Thymus (tissue), 14 donors: ENCODE measurements at places on chromosomes 1 and 21. TPM values are rescaled to one million over a fixed set of nuclear protein-coding genes. Genes with fewer than 3 reads are reported as not detected.

DNA sequence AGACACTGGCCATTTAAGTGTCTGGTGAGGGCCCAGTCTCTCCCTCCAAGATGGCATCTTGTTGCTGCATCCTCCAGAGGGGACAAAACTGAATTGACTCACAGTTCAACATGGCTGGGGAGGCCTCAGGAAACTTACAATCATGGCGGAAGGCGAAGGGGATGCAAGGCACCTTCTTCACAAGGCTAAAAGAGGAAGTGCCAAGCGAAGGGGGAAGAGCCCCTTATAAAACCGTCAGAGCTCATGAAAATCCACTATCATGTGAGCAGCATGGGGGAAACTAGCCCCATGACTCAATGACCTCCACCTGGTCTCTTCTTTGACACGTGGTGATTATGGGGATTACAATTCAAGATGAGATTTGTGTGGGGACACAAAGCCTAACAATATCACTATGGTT lies 280.1 kb downstream of the HHAT start:
- no peak for DNase-seq
- no peaks in the 10 kb centered on the region for H3K36me3 ChIP-seq
- H3K4me3 ChIP-seq: no peak overlapping the region
- no peaks in the 10 kb centered on the region for H3K4me1 ChIP-seq

DNA sequence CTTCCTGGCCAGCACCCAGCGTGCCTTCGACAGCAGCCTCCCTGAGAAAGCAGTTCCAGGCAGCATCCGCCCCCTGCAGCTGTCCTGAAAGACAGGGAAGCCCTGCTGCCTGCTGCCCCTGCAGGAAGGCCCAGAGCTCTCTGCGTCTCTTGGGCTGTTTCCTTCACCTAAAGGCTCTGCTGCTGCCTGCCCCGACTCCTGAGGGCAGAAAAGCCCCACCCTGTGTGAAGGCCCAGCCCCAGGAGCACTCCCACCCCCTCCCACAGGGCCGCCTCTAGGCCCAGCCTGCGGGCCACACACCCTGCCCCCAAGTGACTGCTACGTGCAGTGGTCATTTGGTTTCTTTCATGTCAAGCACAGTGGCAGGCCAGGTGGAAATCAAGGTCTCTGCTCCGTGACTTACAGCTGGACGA lies 12.4 kb downstream of the RIPK4 start:
- no peak overlapping the region for H3K4me3 ChIP-seq
- H3K36me3 ChIP-seq: peaks cover 56% of the 10 kb centered on the region
- peaks cover 86% of the 10 kb centered on the region for H3K4me1 ChIP-seq
- DNase-seq: no peak
- no peak overlapping the region for H3K27ac ChIP-seq
- H3K27me3 ChIP-seq: no peaks in the 10 kb centered on the region

DNA sequence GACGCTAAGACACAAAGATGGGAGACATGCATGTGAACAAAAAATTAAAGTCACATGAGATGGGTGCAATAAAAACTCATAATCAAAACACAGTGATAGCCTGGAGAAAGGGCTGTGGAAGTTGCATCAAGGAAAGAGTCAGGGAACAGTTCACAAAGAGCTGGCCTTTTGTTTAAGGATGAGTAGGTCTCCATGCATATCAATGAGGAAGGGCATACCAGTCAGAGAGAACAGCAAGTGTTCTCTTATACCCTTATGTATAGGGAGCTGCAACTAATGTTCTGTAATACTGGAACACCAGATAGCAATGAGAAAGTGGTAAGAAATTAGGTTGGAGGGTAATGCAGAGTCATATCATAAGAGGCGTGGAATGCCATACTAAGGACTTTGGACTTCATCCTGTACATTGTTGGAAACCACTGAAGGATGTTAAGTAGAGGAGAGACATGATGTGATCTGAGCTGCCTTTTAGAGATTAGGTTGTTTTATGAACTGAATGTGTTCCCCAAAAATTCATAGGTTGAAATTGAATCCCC lies 46.7 kb upstream of the SAMD13 start:
- H3K36me3 ChIP-seq: no peaks in the 10 kb centered on the region
- no peak for DNase-seq
- no peak overlapping the region for H3K27ac ChIP-seq
- no peak overlapping the region for H3K4me3 ChIP-seq
- no peaks in the 10 kb centered on the region for H3K27me3 ChIP-seq

MAN1C1 gene
- 9.7 TPM for total RNA-seq

- DNase-seq: no peak
- no peaks in the 10 kb centered on the region for H3K27me3 ChIP-seq
- H3K36me3 ChIP-seq: no peaks in the 10 kb centered on the region
- H3K4me3 ChIP-seq: no peak overlapping the region
Observed at GRCh38 chr1:75980972-75981897, 49.0 kb upstream of the ASB17 start.

- no peak for DNase-seq
- H3K36me3 ChIP-seq: no peaks in the 10 kb centered on the region
- no peak overlapping the region for H3K27ac ChIP-seq
- no peak overlapping the region for H3K4me3 ChIP-seq
Observed at GRCh38 chr1:199774433-199775089, 252.9 kb upstream of the NR5A2 start.

DNA sequence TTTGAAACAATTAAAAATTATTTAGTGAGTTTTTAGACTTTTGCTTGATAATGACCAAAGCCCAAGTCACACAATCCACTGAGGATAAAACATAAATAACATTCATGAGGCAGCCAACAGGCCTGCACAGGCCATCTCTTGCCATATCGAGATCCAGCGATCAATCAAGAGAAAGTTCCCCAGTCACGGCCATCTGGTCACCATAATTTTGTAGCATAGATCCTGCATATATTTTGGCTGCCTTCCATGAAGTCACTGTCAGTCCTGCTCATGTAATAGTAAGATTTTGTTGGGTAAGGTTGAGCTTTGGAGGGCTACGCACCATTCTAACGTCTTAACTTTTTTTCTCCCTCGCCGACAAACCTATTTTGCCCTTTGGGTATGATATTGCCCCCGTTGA lies 17.5 kb downstream of the KPNA6 start:
- no peak for DNase-seq
- H3K27ac ChIP-seq: no peak overlapping the region
- peaks cover 4% of the 10 kb centered on the region for H3K36me3 ChIP-seq
- H3K4me3 ChIP-seq: no peak overlapping the region
- H3K27me3 ChIP-seq: no peaks in the 10 kb centered on the region

RIPK4 gene
- total RNA-seq: 12.6 TPM

- H3K4me3 ChIP-seq: no peak overlapping the region
- no peak for DNase-seq
- H3K36me3 ChIP-seq: no peaks in the 10 kb centered on the region
- no peaks in the 10 kb centered on the region for H3K27me3 ChIP-seq
- H3K4me1 ChIP-seq: no peaks in the 10 kb centered on the region
Observed at GRCh38 chr1:221302810-221303209, 423.6 kb downstream of the HLX start.
